ENCODE measurements at places on chromosomes 1 and 21.

DNA sequence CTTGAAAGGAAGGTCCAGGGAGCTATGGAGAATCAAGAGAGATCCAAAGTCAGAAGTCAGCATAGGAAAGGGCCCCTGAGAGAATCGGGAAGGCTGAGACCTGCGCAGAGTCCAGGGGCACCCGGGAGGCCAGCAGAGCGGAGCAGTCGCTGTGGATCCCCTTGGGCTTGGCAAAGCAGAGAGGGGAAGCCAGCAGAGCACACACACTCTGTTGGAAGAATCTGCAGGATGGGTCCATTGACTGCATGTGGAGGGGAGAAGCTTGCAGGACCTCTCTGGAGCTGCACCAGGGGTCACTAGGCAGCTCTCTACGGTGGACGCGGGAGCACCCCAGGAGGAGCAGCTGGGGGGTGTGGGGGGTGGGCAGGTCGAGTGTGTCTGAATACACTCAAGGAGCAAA lies 6.4 kb downstream of the RIPK4 start:
- DNase-seq = no peak

GRCh38 chr1:158039380-158039779 lies 45.9 kb downstream of the KIRREL1 start:
- DNase-seq = no peak

DNA sequence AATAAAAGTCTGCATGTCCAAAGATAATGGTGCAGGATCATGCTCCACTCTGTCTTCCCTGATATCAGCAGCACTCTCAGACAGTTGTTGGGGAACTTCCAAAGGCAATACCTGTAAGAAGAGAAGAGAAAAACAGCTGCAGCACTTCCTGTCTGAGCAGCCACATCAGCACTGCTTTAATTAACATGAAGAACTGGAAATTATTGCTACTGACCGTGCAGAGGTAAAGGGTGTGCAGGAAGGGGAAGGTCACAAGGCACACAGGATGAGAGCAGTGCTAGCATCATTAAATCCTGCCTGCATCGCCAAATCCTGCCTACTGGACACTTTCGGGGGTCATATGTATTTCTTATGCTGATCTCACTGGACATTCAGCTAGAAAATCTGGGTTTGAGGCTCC lies 379.0 kb downstream of the LMX1A start:
- DNase-seq = no peak

- peak; percentile 73 for DNase-seq
Observed at GRCh38 chr21:29233611-29234540, 64.8 kb upstream of the BACH1 start.

GRCh38 chr1:206456577-206457370 lies 13.5 kb upstream of the IKBKE start:
- DNase-seq = no peak

- DNase-seq = no peak
Observed at GRCh38 chr1:221440658-221441057, 301.2 kb downstream of the DUSP10 start.

- DNase-seq = no peak
Observed at GRCh38 chr21:31988492-31989290, 115.9 kb downstream of the HUNK start.

- no peak for DNase-seq
Observed at GRCh38 chr21:33109574-33110339, 39.8 kb downstream of the OLIG1 start.

GRCh38 chr21:15614766-15615165 lies 115.0 kb upstream of the USP25 start:
- DNase-seq = no peak

DNA sequence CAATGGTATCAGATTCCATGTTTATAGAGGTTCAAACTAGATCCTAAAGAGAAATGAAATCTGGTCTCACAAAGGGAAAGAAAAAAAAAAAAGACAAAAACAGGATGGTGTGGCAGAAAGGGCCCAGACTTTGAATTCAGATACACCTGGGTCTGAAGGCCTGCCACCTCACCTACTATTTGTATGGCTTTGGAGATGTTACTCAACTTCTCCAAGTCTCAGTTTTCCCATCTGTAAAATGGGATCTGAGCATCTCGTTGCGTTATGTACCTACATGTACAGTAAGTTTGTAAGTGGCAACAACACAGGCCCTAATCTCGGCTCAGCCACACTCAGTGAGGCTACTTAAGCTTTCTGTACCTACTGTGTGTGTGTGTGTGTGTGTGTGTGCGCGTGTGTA lies 147.5 kb upstream of the FGGY start:
- DNase-seq = no peak

- DNase-seq = no peak
Observed at GRCh38 chr21:39036581-39036980, 146.7 kb downstream of the PSMG1 start.

GRCh38 chr1:228101614-228101993 lies 1.5 kb downstream of the C1orf35 start:
- DNase-seq = no peak

GRCh38 chr1:39416609-39417008 lies 74.8 kb upstream of the BMP8A start:
- DNase-seq = no peak

DNA sequence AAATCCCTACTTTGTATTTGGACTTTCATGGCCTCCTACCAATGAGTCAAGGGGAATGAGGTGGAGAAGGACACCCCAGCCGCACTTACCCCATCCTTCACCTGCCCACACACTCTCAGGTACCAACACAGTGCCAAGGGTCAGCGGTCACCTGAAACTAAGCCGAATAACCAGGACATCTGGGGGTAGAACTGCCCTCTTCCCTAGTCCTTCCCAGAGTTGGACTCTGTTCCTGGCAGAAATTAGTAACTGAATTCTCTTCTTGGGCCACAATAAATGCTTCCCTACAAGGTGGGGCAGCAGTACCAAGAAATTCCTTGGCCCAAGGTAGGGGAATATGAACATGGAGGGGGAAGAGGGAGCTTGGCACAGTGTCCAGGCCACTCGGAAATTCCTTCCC lies 7.3 kb downstream of the SLC45A3 start:
- DNase-seq = no peak

GRCh38 chr1:108830119-108831008 lies 26.5 kb downstream of the AKNAD1 start:
- no peak for DNase-seq

DNA sequence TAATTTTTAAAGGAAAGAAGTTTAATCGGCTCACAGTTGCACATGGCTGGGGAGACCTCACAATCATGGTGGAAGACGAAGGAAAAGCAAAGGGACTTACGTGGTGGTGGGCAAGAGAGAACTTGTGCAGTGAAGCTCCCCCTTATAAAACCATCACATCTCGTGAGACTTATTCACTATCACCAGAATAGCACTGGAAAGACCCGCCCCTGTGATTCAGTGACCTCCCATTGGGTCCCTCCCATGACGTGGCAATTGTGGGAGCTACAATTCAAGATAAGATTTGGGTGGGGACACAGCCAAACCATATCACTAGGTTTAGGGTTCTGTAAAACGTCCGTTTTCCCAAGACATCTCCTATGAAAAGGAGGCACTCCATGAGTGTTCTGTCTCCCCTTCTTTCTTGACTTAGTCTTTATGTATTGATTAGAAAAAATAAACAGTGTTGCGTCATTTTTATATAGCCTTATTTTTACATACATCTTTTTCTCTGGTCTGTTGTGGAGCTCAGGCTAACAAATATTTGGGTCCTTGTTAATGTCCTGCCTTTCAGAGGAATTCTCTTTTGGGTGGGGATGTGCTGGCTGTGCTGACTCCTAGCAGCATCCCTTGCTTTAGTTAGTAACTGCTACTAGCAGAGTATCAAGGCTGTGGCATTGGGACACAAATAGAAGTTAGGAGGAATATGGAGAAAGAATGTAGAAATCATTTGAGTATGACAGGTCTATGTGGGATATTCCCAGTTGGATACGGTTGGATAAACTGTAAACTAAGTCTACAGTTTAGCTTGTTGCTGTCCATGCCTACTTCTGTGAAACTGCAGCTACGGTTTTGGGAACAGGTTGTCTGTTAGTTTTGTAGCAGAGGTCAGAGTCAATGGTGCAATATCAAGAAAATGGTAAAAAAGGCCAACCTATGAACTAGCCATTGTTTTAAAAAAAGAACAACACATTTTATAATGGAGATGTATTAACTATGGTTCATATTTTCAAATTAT lies 23.5 kb downstream of the BACH1 start:
- no peak for DNase-seq

GRCh38 chr1:222736470-222736869 lies 532 bp upstream of the FAM177B start:
- DNase-seq = no peak

DNA sequence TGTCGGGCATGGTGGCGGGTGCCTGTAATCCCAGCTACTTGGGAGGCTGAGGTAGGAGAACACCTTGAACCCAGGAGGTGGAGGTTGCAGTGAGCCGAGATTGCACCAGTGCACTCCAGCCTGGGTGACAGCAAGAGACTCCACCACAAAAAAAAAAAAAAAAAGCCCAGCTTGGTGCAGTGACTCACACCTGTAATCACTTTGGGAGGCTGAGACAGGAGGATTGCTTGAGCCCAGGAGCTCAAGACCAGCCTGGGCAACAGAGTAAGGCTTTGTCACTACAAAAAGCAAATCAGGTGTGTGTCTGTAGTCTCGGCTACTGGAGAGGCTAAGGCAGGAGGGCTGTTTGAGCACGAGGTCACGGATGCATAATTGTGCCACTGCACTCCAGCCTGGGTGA lies 5.0 kb upstream of the H6PD start:
- no peak for DNase-seq

DNA sequence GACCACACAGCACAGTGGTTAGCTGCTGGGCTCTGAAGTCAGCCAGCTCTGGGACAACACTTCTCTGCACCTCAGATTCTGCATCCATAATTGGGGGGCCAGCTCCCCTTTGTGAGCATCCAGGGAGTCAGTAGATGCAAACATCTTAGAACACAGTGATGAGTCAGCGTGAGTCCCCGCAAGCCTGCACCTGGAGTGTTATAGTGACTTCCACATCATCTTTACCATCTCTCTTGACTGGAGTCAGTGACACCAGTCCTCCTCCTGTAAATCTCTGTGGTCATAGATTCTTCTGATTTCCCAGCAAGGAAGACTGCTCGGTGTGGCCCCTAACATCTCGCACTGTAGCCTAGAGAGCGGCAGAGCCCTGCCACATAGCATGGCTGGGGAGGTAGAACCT lies 13.9 kb upstream of the EDN2 start:
- no peak for DNase-seq

GRCh38 chr1:42463921-42464320 lies 835 bp downstream of the CCDC30 start:
- no peak for DNase-seq

Data from GM06990 (cell line).